Upper lobe of left lung (tissue), 6 donors: ENCODE measurements at places on chromosomes 7 and 10. TPM values are rescaled to one million over a fixed set of nuclear protein-coding genes. Genes with fewer than 3 reads are reported as not detected.

GRCh38 chr7:41887416-41887815 is 184.5 kb upstream of the INHBA start:
- no peak for DNase-seq

The GPAM gene
- total RNA-seq: 11.5 TPM

The ERVW-1 gene
- not detected for total RNA-seq

DNA sequence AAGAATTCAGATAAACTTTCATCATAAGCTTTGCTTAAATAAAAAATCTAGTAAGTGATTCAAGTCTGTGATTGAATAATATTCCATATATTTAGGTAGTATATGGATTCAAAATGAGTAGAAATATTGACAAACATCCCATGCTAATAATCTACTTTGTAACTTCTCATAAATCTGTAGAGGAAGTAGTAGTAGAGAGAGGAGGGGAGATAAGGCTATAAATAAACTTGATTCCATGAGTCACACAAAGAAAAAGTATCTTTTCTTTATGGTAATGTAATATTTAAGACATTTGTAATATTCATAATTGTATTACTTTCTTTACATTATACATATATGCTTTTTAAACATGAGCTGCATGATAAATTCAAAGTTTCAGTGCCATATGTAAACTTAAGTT is 25.6 kb upstream of the CD36 start:
- DNase-seq: no peak

- DNase-seq: no peak
These were observed 237.9 kb downstream of the MGMT start for GRCh38 chr10:129704786-129705525.

DNA sequence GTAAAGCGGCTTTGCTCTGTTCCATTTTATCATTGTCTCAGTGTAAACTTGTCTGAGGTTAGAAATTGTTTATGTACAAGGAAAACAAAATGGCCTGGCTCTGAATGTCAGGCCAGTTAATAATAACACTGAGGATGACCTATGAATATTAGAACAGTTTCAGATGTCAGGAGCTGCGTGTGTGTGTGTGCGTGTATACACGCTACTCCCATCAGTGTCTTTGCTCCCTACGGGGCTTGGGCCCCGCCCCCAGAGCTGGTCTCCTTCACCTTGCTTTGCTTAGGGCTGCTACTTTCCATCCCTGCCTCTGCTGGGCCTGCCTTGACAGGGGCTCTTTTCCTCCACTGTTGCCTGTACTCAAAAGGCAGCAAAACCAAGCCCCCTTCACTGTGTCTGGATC is 142.3 kb upstream of the BET1 start:
- no peak for DNase-seq

The ADRA2A gene
- 1.5 TPM for total RNA-seq

- DNase-seq: no peak
These were observed 81.7 kb upstream of the EFCAB10 start for GRCh38 chr7:105662998-105663397.

DNA sequence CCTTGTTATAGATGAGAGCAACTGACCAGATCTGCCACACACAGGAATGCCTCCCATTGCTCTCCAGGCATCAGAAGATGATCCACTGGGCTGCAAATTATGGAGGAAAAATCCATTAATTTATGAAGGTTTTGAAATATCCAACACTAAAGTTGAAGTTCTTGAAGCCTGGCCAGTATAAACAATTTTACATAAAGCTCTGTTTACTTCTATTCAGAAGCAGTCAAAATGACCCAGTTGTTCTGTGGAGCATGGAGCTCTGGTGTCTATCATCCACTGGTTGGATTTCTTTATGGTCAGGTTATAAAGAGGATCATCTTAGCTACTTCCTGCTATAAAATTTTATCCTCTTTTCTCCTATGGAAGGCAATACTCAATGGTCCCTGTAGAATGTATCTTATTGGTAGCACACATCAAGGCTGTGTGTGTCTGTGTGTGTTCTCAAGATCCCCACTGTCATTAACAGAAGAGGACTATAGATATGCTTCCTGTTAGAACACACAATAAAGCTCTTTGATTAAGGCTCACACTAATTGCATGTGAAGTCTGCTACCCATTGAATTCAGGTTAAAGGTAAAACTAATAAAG is 747.4 kb downstream of the SUGCT start:
- DNase-seq: no peak

The LRRC4 gene
- 15.2 TPM for total RNA-seq

GRCh38 chr7:80883154-80884025 is 35.5 kb downstream of the SEMA3C start:
- DNase-seq: no peak

DNA sequence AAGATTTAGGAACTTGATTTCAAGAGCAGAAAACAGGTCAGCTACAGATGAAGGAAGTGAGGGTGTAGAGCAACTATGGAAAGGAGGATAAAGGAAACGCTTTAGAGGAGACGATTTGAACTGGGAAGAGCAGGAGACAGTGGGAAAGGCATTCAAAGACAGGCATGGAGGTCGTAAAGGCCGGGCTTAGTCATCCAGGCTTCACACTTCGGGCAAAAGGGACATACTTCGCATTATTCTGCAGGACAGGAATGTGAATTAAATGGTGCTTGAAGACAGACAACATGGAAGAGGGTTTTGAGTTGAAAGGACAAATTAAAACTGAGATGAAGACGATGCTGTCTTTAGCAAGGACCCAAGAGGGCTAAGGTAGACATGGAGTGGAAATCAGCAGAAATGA is 8.1 kb downstream of the FAM171A1 start:
- no peak for DNase-seq

DNA sequence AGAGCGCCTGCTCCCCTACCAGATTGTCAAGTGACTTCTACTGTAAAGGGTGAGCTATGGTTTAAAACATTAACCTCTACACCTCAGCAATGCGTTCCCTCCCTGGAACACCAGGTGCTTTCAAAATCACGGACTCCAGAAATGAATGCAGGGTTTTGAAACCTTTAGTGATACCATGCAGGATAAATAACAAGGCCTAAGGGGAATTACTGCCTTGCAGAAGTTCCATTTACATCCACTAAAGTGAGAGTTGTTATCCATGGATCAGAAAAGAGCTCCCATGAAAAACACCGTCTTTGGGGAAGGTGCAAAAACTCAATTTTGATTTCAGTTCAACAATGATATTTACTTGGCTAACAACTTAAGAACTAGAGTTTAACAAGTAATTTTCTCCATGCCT is 4.0 kb downstream of the FZD8 start:
- DNase-seq: no peak

DNA sequence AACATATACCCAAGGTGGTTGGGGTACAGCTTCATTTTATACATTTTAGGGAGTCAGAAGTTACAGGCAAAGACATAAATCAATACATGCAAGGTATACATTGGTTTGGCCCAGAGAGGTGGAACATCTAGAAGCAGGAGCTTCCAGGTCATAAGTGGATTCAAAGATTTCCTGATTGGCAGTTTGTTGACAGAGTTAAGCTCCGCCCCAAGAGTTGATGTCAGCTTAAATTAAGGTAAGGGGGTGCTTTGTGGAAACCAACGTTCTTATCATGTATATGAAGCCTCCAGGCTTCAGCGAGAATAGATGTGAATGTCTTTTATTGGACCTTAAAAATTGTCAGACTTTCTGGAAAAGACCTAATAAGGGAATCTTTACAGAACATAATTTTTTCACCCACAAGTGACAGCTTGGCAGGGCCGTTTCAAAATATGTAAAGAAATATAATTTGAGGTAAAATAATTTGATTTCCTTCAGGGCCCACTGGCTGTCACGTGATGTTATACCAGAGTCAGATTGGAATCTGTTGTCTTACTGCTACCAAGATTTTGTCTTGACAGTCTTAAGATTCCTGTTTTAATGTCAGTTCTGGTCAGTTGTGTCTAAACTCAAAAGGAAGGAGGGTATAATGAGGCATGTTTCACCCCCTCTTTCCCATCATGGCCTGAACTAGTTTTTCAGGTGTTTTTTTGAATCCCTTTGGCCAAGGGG is 6.3 kb upstream of the PANK1 start:
- DNase-seq: no peak

The MLXIPL gene
- 20.5 TPM for total RNA-seq

The PLEKHS1 gene
- total RNA-seq: 7.3 TPM

DNA sequence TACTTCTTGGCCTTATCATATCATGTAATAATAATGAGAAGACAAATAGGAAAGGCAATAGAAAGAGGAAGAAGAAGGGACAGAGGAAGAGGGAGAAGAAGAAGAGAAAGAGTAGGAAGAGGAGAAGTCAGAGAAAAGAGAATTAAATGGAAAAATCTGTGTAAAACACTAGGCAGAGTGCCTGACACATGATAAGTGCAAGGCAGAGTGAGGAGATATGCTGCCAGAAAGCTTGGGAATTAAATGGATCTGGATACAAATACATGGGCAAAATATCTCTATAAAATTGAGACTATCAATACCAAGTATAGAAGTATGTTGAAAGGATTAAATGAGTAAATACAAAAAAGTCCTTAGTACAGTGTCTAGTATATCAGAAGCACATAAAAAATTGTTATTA is 124.8 kb downstream of the CACNA2D1 start:
- no peak for DNase-seq

GRCh38 chr10:127354255-127354654 is 157.9 kb upstream of the INSYN2A start:
- no peak for DNase-seq

The ATP5MK gene
- total RNA-seq: 218 TPM

GRCh38 chr7:90211391-90212148 is at the start of gene STEAP2:
Gene STEAP2 (plus strand): TSS chr7:90211740. CDS start chr7:90225083, 13,343 bp downstream.
- DNase-seq: peak; percentile 96

The DPYSL4 gene
- 0.76 TPM for total RNA-seq

DNA sequence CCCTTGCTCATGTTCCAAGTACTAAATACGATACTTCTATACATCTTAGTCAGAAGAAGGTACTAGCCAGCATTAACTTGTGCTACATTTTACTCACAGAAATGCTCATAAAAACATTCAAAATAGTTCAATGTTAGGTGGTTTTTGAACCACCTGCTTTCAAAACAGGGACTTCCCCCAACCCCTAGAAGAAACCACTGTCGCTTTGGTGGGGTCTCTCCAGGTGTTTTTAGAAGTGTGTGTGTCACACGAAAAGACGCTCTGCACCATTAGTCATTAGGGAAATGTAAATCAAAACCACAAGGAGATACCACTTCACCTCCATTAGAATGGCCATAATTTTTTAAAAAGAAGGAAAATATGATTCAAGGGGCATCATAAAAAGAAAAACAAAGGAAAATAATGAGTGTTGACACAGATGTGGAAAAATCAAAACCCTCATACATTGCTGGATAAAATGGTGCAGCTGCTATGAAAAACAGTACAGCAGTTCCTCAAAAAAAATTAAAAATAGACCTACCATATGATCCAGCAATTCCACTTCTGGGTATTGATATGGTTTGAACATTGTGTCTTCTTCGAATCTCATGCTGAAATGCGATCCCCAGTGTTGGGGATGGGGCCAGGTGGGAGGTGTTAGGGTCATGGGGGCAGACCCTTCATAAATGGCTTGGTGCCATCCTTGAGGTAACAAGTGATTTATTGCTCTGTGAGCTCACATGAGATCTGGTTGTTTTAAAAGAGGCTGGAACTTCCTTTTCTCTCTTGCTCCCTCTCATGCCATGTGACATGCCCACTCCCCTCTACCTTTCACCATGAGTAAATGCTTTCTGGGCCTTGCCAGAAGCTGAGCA is 74.2 kb downstream of the MALSU1 start:
- DNase-seq: no peak

DNA sequence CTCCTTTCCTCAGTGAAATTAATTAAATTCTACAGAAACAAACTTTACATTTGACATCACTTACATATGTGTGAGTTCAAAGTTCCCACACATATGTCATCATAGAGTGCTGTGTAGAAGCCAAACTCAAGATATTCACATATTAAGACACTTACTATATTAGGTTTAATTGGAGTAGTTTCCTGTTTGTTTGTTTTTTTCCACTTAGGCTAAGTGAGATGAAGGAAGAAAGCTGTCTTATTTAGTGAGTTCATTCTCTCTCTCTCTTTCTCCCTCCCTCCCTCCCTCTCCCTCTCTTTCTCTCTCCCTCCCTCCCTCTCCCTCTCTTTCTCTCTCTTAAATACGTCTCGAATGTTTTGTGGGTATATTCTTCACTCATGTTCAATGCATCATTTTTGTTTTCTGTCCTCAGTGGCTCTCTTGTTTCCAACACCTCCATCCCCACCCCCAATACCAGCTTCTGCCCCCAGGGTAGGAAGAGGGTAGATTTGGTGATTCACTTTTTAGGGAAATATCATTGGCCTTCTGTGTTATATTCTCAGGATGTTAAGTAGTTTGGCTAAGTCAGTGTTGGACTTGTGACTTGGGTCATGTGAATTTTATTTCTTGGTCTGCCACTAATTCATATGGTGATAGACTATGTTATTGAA is 262.0 kb downstream of the FRMD4A start:
- no peak for DNase-seq

GRCh38 chr7:91520645-91521044 is 256.4 kb downstream of the FZD1 start:
- no peak for DNase-seq

GRCh38 chr10:35262436-35262835 is 73.9 kb upstream of the CCNY start:
- no peak for DNase-seq

DNA sequence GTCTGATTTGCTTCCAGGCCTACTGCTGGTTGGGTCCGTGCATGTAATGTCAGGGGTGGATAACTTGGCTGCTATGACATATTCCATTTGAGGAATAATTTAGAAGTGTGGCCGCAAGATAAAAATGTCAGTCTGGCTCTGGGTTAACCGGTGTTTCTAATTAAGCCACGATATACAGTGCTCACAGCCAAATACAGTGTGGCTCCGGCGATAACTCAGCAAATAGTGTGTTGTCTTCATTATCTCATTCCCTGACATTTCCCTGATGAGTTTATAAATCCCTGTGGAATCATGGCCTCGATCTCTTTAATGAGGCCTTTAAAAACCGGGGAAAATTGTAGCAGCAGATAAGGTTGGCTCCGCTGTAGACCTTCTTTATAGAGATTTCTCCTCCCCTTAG is 1125.0 kb downstream of the TYW1 start:
- DNase-seq: no peak

GRCh38 chr10:36676756-36677430 is 448.5 kb upstream of the ANKRD30A start:
- no peak for DNase-seq

GRCh38 chr7:8035192-8035591 is 66.6 kb downstream of the GLCCI1 start:
- DNase-seq: no peak

DNA sequence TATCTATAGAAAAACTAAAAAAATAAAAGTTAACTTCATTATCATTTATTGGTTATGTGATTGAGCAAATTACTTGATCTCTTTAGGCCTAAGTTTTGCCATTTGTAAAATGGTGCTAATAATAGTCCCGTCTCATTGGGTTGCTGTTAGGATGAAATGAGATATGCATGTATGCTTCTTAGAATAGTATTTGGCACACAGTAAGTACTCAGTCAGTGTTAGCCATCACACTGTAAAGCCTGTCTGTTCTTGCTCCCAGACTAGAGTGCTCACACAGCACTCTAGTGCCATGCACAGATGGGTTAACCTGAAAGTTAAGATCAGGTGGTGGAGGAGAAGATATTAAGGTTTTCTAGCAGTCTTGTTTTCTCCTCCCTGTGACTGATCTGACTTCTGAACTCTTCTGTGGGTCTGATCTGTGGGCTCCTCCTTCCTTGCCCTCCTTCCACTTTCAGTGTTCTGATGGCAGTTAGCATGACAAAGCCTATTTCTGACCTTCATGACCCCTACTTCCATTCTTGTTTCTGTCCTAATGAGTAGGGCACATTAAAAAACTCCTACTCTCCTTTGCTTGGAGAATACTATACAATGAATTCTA is 167.5 kb downstream of the RNLS start:
- DNase-seq: no peak

The TMEM229A gene
- not detected for total RNA-seq

The BLOC1S2 gene
- 36.3 TPM for total RNA-seq

- no peak for DNase-seq
These were observed 427.6 kb downstream of the PHTF2 start for GRCh38 chr7:78226059-78226719.

The TAS2R5 gene
- 8.4 TPM for total RNA-seq
